ENCODE measurements at places on chromosomes 1 and 21.
A peak's percentile ranks its signal among the peaks of the same experiment; 100 is the strongest.

DNA sequence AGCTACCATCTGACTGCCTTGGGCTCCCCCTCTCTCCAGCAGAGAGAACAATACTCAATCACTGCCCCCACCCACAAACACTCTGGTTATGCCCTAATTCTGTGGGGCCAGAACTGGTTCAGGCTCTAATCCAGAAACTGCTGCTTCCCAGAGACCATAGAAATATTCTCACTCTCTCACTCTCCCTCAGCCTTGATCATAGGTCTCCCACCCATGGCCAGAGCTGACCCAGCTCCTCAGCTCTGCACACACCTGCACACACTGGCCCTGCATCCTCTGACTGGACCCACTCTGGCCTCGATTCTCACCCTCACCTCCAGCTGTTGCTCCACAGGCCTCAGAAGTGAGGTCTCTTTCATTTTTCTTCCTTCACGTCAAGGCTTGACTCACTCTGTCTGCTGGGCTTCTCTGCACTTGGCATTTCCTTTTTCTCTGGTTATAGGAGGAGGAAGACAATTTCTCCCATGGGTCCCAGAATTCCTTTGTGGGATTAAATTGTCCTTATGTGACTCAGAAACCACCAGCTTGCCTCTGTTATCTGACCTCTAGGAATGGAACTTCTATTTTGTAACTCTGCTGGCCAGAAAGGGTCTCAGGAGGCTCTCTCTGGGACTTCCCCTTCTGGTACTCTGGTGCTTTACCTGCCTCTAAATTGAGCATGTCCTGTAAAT is 15.6 kb upstream of the ZMYM6 start:
- no peak for DNase-seq

GRCh38 chr1:177820213-177820612 is 149.6 kb downstream of the SEC16B start:
- no peak for DNase-seq

GRCh38 chr1:160070243-160071163 is 543 bp upstream of the KCNJ10 start:
- peak; percentile 85 for DNase-seq

- DNase-seq = no peak
These were observed 75.0 kb upstream of the COX20 start for GRCh38 chr1:244760471-244760870.

DNA sequence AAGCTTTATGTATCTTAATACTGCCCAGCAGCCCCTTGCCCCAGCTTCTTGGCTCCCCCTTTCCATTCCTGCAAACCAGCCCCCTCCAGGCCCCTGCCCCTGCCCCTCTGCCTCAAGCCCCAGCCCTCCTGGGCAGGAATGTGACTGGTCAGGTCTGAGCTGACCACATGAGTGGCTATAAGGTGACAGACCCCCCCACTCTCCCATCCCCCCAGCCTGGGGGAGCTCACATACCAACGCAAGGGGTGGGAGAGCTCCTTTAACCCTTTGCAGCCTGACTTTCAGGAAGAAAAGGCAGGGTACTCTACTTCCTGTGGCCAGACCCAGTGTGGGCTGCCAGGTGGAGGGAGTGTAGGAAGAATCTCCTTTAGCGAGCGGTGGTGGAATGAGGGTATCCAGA is 33.2 kb downstream of the AHDC1 start:
- DNase-seq = no peak

- DNase-seq = no peak
These were observed 108.6 kb upstream of the USP24 start for GRCh38 chr1:55323760-55324159.
